GF-D8 (cell line): ENCODE measurements at places on chromosomes 3 and 15.

DNA sequence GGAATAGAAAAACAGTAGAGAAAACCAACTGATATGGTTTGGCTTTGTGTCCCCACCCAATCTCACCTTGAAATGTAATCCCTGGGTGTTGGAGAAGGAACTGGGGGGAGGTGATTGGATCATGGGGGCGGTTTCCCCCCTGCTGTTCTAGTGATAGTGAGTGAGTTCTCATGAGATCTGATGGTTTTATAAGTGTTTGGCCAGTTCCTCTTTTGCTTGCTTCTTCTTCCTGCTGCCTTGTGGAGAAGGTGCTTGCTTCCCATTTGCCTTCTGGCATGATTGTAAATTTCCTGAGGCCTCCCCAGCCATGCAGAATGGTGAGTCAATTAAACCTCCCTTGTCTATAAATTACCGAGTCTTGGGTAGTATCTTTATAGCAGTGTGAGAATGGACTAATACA, 48.4 kb downstream of the EOMES start:
- peak; percentile 27 for DNase-seq

- no peak for DNase-seq
Observed at GRCh38 chr3:39404943-39405686, 1.4 kb upstream of the RPSA start.

DNA sequence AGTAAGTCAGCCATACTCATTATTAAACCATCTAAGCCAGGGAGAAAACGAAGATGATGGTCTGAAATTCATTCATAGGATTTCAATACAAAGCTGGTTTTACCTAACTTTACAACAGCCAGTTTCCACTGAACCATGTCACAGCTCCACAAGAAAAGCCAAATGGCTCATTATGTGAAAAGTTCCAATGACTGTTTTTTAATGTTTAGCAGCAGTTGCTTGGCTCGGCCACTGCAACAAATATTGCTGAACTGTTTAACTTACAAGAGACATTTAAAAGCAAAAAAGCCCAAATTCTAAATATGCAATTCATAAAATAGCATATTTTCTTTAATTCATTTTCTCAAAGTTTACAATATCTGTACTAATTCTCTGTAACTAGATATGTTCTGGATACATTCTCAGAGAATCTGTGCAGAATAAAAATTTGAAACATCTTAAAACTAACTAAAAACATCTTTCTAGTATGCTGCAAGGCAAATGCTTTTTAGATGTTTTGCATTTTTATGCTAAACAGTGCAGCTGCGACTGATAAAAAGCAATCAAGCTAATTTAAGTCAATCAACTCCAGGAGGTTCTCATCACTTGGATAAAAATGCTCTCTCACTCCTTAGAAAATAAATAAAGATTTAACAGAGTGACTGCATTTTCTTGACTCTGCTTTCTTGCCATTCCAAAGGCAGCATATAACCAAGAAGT, 356.5 kb downstream of the ERC2 start:
- no peak for DNase-seq

- no peak for DNase-seq
Observed at GRCh38 chr3:42683875-42684598, 1.3 kb upstream of the KLHL40 start.

DNA sequence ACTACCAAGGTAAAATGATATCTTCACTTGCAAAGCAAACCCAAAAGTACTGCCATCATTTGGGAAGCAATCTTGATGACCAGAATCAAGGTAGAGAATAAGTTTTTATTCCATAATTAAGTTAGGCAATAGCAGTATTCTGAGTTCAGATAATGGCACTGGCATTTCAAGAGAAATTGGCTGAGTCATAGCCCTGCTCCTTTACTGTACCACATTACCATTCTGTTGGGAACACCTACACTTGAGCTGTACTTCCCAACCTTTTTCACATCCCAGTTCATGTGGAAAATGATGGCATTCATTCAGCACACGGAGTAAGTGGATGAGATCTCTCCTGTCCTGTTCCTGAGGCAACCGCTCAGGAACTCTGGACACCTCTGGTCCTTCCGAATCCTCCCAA, 311.6 kb upstream of the TPRG1 start:
- DNase-seq: no peak

DNA sequence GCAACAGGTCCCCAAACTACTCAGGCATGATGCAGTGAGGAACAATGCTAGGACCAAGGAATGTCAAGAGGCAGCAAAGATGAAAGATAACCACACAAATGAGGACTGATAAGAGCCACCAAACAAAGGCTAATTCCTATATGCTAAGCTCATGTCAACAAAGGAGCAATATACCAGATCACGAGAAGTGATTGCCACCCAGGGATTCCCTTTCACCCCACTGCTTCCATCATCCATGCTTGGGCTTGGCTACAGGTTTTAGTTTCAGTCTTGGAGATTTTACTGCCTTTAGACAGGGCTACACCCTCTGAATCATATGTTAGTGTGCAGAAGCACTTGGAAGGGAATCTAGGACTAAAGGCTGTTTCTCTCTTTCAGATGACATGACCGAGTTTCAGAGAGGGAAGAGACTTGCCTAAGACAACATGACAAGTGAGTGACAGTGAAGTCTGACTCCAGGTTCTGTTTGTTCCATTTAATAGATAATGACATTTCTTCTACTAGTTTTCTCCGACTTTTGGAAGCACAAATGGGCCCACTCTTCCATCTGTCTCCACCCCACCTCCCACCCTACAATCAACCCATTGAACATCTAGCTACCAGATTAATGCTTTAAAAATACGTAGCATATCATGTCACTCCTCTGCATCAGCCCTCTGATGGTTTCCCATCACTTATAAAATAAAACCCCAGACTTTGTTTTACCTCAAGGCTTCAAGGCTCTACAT, 173.5 kb upstream of the LRRN1 start:
- no peak for DNase-seq

- no peak for DNase-seq
Observed at GRCh38 chr3:165638034-165638433, 199.2 kb downstream of the BCHE start.

GRCh38 chr3:142651711-142652110, 55.5 kb downstream of the PLS1 start:
- DNase-seq: no peak

GRCh38 chr15:90055182-90055581, 47.1 kb downstream of the IDH2 start:
- DNase-seq: no peak
